ENCODE measurements at places on chromosomes 12 and 14.

DNA sequence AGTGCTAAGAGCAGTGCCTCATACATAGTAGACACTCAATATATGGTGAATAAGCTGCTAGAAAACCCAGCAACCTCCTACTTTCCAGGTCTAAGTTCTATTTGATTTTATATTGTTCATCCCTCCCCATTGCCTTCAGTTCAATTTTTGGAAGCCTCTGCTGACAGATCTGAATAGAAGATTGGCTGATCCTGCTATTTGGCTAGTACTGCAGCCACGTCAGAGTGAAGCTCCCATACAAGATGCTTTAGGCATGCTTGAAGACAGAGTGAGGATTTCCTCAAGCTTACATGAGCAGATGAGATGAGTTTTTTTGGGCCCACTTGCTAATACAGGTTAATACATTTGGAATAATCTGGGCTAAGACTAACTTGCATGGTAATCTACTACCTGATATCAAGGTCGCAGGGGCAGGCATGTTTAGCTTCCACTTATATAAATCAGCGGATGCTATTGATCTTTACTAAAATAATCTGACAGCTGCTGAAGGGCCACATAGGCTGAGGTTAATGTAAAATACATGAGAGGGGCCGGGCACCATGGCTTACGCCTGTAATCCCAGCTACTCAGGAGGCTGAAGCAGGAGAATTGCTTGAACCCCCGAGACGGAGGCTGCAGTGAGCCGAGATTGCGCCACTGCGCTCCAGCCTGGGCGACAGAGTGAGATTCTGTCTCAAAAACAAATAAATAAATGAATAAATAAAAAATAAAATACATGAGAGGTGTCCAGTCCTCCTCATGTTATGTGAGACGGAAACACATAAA, 15.9 kb upstream of the AEBP2 start:
- DNase-seq: no peak

DNA sequence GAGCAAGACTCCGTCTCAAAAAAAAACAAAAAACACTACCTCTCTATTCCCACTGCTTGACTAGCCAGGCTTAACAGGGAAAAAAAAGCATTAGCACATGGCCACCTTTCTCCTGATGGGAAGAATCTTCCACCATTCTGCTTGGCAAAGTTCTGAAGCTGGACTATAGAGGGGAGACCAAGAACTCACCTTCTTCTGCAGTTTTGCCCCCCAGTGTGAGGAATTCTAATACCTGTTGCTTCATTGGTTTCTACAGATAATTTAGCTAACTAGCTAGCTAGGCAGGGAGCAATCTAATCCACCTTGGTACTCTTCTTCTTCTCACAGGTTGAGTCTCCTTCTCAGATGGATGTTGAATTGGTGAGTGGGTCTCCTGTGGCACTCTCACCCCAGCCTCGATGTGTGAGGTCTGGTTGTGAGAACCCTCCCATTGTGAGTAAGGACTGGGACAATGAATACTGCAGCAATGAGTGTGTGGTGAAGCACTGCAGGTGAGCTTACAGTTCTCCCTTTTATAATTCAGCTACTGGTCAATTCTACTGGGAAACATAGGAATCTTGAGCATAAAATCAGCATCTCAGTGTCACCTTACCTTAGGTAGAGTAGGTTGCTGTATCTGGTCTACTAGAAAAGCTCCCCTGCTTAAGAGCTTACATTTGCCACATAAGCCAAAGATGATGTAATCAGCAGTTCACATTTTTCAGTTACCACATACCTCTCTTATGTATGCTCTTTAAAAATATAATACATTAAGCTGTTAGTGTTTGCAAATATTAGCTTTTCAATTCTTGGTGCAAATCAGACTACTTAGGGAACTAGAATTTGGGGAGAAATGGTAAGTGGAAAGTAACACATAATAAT, 16.0 kb downstream of the METTL3 start:
- DNase-seq: no peak

- DNase-seq: no peak
These were observed 65.4 kb downstream of the ATXN7L3B start for GRCh38 chr12:74602881-74603672.

GRCh38 chr12:132827763-132828703, 636 bp downstream of the GOLGA3 start:
- DNase-seq: no peak

Measured in stimulated activated CD4-positive, alpha-beta T cell treated with anti-CD3 and anti-CD28 coated beads, TNF-alpha, amount 100 ng/mL, for 24 hours (primary cell).